ENCODE measurements at places on chromosomes 12 and 14.
A peak's percentile ranks its signal among the peaks of the same experiment; 100 is the strongest.

DNA sequence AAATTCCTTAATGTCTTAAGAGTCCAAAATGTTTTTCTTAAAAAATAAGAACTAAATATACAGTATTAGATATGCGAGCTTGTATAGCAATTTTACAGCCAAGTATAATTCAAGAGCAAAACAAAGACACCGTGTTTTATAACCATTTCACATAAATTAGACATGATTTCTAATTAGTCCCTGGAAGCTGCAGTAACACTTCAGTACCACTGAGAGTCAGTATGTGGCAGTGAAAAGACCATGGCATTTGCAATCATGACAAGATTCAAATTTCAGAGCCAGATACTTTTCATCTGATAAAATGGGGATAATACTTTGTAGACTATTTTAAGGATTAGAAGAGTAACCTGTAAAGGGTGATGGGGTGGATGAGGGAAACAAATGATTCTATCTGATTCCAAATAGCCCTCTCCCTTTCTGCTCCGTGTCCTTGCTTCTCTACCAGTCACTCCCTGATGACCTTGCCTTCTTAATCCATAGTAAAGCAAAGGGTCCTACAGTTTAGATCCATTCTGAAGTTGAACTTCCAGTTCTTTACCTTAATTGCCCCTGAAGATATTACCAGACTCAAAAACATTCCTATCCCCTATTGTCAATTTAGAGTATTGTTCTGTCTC is 145.4 kb upstream of the ABCD2 start:
- DNase-seq, result no peak

DNA sequence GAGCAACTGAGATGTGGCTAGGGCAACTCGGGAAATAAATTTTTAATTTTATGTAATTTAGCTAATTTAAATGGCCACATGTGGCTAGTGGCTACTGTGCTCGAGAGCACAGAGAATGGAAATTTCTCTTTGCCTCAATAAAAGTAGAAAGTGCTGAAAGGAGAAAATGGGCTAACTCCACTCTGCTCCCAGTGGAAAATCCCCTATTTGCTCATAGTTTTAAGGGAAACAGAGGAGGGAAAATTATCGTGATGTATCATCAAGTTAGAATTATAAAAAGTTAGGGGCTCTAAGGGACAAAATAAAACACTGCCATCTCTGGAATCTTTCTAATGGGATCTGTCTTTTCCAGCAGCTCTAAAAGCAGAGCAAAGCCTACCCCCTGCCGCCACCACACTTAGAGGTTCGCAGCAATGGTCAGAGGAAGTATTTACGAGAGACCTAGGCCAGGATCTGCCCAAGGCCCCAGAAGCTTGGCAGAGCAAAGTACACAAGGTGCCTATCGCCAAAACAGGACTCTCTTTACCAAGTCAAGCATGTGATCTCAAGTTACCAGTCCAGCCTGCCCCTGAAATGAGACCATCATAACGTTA is 220.7 kb downstream of the PPM1H start:
- no peak for DNase-seq

- DNase-seq, result no peak
Observed at GRCh38 chr12:95349291-95349690, 124.7 kb upstream of the METAP2 start.

DNA sequence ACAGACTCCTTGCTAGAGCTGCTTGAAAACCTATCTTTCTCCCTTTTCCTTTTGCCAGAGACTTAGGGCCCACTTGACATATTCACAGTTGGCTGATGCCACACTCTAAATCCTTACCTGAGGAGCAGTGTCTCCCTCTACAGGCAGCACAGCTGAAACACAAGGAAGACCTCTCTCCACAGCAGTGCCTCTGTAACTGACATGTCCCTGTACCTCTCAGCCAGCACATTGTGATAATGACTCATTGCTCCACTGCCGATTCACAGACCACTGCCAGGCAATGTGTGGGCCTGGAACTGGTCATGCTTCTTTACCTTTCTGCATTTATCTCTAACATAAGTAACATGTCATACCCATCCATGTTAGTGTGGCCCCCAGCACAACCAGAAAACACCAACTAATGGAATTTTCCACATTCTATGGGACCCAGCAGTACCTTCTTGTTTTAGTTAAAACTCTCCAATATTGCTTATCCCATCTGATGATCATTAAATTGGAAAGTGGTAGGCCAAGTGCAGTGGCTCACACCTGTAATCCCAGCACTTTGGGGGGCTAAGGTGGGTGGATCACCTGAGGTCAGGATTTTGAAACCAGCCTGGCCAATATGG is 56.5 kb downstream of the GTF2A1 start:
- DNase-seq, result peak; percentile 9

- DNase-seq, result no peak
Observed at GRCh38 chr14:20905676-20906075, 14.5 kb downstream of the RNASE3 start.

DNA sequence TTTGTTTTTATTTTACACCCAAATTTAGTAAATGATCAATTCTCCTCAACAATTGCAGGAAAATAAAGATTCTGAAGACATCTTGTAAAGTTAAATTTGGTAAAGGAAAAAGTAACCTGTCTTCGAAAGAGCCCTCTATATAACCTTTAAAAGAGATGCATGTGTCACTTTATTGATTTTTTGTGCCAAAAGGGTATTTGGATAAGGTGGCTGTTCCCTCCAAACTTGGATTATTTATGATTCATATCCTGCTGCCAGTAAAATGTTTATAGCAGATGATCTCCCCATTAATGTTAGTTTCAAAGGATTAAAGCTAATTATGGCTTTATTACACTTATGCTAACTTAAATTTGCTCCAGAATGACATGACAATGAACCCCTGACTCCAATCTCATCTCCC is 98.8 kb downstream of the DUSP6 start:
- no peak for DNase-seq

DNA sequence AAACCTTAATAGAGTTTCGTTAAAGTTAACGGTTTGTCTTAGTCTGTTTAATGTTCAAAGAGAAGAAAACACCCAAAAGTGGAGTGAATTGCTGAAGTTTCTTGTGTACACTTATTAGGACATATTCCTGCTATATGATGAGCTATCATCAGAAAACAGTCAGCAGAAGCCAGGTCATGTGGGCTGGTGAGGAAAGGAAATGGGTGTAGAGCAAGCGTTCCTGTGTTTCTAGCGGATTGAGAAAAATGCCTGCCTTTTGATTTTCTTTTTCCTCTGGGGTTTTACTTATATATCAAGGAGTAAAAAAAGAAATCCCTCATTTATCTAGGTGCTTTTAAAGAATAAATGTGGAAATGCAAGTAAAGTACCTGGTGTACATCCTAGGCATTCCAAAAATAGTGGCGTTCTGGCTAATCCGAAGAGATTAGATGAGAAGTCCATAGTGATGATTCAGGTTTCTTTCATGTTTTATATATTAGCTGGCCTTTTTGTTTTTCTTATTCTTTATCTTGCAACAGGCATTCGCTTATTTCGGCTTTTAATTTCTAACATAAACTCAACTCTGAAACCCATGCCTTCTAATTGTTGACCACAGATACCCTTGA is 50.7 kb downstream of the FLRT2 start:
- DNase-seq, result no peak

GRCh38 chr12:57611108-57611826 is at the start of gene ARHGEF25:
ARHGEF25 (plus strand) TSS chr12:57611435; CDS start chr12:57611895, 460 bp downstream.
- DNase-seq, result peak; percentile 36

GRCh38 chr14:29462321-29462720 is 465.3 kb downstream of the PRKD1 start:
- DNase-seq, result no peak

DNA sequence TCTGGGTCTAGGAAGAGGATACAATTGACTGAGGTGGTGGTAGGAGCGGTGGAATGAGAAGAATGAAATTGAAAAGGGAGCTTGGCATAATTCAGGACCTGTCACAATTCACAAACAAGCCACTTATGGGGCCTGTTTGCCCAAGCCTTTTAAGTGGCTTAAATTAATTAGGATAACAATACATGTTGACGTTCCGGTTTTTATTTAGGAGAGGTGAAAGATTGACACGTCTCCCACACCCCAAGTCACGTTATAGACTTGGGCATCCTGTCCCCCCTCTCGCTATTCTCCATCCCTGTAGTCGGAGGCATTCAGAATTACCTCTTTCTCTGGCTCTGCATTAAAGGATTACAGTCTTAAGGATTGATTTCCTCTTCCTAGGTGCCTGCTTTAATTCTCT is 954 bp upstream of the CALCOCO1 start:
- DNase-seq, result no peak

DNA sequence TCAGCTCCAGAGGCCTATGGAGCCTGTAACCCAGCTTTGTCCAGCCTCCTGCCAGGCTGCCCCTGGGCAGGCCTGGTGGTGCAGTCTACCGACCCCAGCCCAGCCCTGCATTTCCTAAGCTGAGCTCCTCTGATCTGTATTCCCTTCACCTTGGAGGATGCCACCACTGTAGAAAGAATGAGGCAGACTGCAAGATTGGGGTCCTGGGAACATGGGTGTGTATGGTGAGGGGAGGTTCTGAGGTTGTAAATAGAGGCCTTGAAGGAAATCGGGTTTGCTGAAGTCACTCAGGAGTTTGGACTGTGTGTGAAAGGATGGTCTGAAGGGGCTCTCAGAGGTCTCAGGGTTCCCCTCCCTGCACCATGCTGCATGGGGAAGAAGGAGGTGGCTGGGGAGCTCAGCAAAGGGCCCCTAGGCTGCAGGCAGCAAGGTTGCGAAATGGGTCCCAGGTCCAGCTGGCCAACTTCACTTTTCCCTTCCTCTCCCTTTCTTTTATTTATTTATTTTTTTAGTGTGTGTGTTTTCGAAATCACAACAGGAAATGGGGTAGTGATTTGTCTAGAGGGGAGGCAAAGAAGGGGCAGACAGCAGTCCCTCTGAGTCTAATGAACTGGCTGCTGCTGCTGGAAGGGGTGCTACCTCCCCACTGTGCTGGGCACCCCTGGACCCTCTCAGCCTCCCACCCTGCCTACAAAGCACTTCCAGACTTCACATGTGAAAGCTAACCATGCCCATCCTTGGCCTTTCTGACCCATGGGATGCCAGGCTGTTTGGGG is 1.2 kb upstream of the LRP1-AS start:
- no peak for DNase-seq

GRCh38 chr14:64614166-64614565 is 64.4 kb downstream of the PPP1R36 start:
- DNase-seq, result no peak

DNA sequence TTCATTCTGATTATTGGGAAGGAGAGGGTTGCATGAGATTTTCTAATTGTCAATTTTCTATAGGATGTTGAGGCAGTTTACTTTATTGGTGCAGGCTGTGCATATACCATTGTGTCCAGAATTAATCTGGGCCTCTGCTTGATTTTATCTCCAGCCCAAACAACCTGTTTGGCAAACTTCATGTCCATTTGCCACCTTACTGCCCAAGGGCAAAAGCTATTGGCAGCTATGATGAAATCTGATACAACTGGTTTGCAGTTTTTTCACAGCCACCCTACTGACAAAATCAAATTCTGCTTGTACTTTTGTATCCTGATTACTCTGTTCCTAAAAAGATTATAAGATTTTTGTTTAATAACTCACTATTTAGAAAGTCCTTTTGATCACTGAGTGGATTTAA is 789.2 kb upstream of the FBXO33 start:
- no peak for DNase-seq

GRCh38 chr12:14577344-14577743 is 9.7 kb upstream of the PLBD1 start:
- DNase-seq, result no peak

DNA sequence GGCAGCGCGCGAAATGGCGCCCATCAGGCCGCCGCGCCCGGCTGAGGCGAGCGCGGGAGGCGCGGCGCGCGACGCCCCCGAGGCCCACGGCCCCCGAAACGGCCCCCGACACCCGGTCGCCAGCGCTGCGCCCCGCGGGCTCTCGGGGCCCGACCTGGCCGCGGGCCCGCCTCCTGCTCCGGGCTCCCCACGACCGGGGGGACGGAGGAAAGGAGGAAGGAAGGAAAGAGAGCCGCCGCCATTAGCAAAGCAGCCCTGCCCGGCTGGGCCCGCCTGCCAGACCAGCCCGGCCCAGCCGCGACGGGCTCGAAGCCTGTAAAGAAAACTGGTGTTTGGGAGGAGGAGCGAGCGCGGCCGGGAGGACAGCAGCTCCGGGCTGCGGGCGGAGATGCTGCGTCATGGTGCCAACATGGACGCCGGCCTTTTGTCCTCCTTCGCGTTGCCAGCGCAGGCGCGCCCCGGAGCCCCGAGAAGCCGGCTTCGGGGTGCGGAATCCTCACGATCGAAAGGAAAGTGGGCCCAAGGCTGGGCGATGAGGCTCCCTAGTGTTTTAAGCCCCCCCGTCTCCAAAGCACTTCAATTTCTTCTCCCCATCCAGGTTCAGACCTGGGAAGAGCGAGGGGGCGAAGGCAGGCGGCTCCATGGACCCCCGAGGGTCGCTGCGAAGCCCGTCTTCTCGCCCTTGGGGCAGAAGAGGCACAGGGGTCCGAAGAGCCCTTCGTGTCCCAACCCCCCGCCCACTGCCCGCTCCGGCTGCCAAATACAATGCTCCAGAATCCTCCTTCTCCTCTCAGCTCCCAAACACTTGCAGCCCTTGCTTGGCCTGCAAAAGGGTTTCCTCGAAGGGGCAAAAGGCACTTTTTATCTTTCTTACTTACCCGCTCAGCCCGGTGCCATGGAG is 2.9 kb upstream of the SETD1B start:
- peak; percentile 60 for DNase-seq

GRCh38 chr14:58792416-58792815 is 154.7 kb downstream of the DACT1 start:
- DNase-seq, result no peak

DNA sequence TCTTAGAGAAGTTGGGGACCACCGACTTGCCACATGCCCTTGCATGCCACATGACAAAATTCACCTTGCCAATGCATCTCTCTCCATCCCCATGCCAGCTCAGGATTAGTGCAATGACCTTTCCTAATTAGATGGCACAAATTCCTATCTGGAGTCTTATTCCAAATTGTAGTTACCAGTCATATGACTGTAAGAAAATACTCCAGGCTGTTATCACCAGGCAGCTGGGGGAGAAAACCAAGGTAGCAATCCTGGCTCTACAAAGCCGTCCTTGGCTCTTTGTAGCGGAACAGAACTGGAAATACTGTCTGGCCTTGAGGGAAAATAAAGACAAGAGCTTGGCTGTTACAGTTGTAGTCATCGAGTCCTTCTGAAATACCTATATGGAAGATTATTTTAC is 208.5 kb upstream of the DIO2 start:
- DNase-seq, result no peak

DNA sequence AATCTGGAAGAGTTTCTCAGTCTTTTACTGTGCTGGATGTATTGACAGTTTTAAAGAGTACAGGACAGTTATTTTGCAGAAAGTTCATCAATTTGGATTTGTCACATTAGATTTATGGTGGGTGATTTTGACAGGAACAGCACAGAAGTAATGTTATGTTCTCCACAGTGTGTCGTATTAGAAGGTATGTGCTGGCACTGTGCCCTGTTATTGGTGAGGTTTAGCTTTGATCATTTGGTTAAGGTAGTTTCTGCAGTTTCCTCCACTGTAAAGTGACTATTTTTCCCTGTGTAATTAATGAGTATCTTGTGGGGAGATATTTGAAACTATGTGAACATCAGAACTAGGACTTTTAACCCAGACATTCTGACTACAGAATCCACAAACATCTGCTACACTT is 308.5 kb upstream of the TBX3 start:
- DNase-seq, result no peak

- no peak for DNase-seq
Observed at GRCh38 chr12:62722971-62723680, 211.8 kb downstream of the PPM1H start.
